HS-5 (cell line): ENCODE measurements at places on chromosomes 2 and 18.

DNA sequence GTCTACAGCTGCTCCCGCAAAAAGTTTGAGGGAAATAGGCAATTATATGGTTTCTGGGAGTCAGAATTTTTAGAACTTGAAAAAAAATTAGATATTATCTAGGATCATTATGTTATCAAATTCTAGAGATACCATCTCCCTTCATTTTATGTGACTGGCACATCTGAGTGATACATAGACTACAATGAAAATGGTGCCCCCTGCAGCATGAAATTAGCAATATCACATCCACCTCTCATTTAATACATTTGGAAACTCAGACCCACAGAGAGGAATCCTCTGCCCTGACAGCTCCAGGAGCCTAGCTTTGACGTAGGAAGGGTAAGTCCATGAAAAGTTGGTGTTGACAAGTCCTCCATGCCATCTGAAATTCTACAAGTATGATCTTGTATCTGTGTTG, 381.6 kb downstream of the SUCLG1 start:
- DNase-seq = peak; percentile 19

- no peak for DNase-seq
Observed at GRCh38 chr2:70546376-70546775, 7.2 kb downstream of the TGFA start.

- no peak for DNase-seq
Observed at GRCh38 chr2:84212611-84213314, 246.3 kb downstream of the SUCLG1 start.

GRCh38 chr2:128573116-128573515, 254.4 kb upstream of the HS6ST1 start:
- DNase-seq = no peak

- DNase-seq = no peak
Observed at GRCh38 chr2:223692191-223692947, 90.2 kb upstream of the SCG2 start.

GRCh38 chr2:197926673-197927072, 122.3 kb downstream of the PLCL1 start:
- no peak for DNase-seq
